Tibial nerve (tissue), 4 donors: ENCODE measurements at places on chromosomes 13 and 19. TPM values are rescaled to one million over a fixed set of nuclear protein-coding genes. Genes with fewer than 3 reads are reported as not detected.

The CHST8 gene
- 0.42 TPM for total RNA-seq

The PSG1 gene
- not detected for total RNA-seq

The MEX3D gene
- 24.7 TPM for total RNA-seq

The CASP14 gene
- not detected for total RNA-seq

- no peak for DNase-seq
Measured at GRCh38 chr13:24063281-24063877, 97.1 kb upstream of the SPATA13 start.
